Cardiac muscle cell (in vitro differentiated cells and primary cell): ENCODE measurements at places on chromosomes 5 and 9.
A peak's percentile ranks its signal among the peaks of the same experiment; 100 is the strongest.

GRCh38 chr5:178515776-178516503, 74.3 kb downstream of the COL23A1 start:
- no peak overlapping the region for H3K4me3 ChIP-seq
- H3K27ac ChIP-seq, result no peak overlapping the region
- H3K27me3 ChIP-seq, result no peaks in the 10 kb centered on the region
- DNase-seq, result no peak

GRCh38 chr9:4339357-4339756, 39.5 kb upstream of the GLIS3 start:
- no peaks in the 10 kb centered on the region for H3K27me3 ChIP-seq
- no peak overlapping the region for H3K4me3 ChIP-seq
- H3K27ac ChIP-seq, result no peak overlapping the region
- DNase-seq, result peak; percentile 76
- H3K4me1 ChIP-seq, result no peaks in the 10 kb centered on the region

DNA sequence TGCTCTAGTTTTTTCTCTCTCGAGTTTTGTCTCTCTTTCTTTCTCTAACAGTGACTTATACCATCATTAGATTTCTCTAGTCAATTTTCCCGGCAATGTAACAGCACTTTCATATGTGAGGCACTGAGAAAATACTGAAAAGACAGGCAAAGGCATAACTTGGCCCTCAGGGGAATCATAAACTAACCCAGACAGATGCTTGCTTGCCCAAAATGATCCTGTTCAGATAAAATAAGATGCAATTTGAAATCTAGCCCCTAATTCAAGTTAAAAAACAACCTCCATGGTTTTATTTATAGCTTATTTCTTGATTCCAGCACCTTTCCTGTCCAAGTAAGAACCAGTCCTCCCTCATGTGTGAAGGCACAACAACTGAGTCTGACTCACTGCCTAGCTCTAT, 294.6 kb downstream of the GAS1 start:
- H3K36me3 ChIP-seq, result no peaks in the 10 kb centered on the region
- H3K27ac ChIP-seq, result no peak overlapping the region
- H3K27me3 ChIP-seq, result no peaks in the 10 kb centered on the region
- H3K4me1 ChIP-seq, result no peaks in the 10 kb centered on the region
- DNase-seq, result no peak

DNA sequence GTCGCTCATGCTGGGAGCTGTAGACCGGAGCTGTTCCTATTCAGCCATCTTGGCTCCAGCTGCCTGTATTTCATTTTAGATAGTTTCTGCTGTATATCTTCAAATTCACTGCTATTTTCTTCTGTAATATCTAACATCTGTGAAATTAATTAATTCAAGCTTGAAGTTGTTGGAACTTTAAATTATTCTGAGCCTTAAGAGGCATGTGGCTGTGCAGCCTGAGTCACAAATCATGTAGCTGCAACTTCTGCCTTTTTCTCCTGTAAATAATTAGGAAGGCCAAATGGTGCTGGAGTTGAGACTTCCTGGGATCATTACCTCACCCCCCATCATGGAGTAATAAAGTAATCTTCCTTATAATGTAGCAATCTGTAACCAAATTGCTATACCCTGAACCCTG, 183.3 kb upstream of the PCSK5 start:
- peaks cover 6% of the 10 kb centered on the region for H3K4me1 ChIP-seq
- H3K27me3 ChIP-seq, result no peaks in the 10 kb centered on the region
- no peak overlapping the region for H3K4me3 ChIP-seq

DNA sequence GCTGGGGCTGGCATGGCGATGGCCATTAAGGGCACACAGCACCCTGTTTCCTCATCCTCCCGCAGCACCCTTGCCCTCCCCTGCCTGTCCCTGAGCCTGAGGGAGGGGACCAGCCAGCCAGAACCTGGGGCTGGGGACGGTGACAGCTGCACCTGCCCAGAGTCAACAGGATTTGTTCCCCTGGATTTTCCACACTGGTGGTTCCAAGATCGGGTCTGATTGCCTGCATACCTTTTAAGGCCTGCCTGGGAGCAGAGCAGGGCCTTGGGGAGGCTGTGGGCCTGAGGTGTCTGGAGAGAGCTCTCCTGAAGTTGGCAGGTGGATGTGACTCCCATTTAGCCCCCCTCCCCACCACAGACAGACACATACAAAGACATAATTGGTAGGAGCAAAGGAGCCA, 61.0 kb upstream of the C5orf58 start:
- no peak overlapping the region for H3K4me3 ChIP-seq
- H3K27ac ChIP-seq, result no peak overlapping the region
- H3K27me3 ChIP-seq, result no peaks in the 10 kb centered on the region
- no peaks in the 10 kb centered on the region for H3K4me1 ChIP-seq

DNA sequence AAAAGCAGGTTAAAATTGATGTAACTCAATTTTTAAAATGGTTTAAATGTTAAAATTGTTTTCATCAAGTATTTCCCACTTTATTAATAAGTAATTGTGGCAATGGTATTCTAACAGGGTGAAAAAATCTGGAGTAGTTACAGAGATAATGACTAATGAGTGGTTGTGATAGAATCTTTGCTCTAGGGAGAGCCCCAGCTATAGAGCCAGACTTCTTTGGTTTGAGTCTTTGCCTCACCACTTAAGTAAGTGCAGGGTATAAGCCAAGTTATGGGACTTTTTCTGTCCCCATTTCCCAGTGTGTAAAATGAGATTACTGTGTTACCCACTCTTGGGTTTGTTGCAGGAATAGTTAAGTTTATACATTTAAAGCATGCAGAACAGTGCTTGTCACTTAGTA, 158.1 kb downstream of the FER start:
- DNase-seq, result no peak
- peaks cover 2% of the 10 kb centered on the region for H3K4me1 ChIP-seq
- H3K27me3 ChIP-seq, result no peaks in the 10 kb centered on the region
- H3K27ac ChIP-seq, result no peak overlapping the region
- no peaks in the 10 kb centered on the region for H3K36me3 ChIP-seq

GRCh38 chr5:107268241-107268640, 402.5 kb downstream of the EFNA5 start:
- no peaks in the 10 kb centered on the region for H3K4me1 ChIP-seq
- no peak overlapping the region for H3K27ac ChIP-seq
- no peaks in the 10 kb centered on the region for H3K27me3 ChIP-seq
- no peak for DNase-seq
- H3K4me3 ChIP-seq, result no peak overlapping the region

- no peak overlapping the region for H3K27ac ChIP-seq
- H3K27me3 ChIP-seq, result no peaks in the 10 kb centered on the region
- DNase-seq, result no peak
- no peaks in the 10 kb centered on the region for H3K36me3 ChIP-seq
- no peaks in the 10 kb centered on the region for H3K4me1 ChIP-seq
These were observed 116.6 kb upstream of the SLC44A1 start for GRCh38 chr9:105127863-105128220.

GRCh38 chr5:140312791-140313189, 9.9 kb upstream of the PFDN1 start:
- H3K27me3 ChIP-seq, result no peaks in the 10 kb centered on the region
- no peak overlapping the region for H3K27ac ChIP-seq
- no peak overlapping the region for H3K4me3 ChIP-seq
- DNase-seq, result no peak
- no peaks in the 10 kb centered on the region for H3K36me3 ChIP-seq
- peaks cover 20% of the 10 kb centered on the region for H3K4me1 ChIP-seq

DNA sequence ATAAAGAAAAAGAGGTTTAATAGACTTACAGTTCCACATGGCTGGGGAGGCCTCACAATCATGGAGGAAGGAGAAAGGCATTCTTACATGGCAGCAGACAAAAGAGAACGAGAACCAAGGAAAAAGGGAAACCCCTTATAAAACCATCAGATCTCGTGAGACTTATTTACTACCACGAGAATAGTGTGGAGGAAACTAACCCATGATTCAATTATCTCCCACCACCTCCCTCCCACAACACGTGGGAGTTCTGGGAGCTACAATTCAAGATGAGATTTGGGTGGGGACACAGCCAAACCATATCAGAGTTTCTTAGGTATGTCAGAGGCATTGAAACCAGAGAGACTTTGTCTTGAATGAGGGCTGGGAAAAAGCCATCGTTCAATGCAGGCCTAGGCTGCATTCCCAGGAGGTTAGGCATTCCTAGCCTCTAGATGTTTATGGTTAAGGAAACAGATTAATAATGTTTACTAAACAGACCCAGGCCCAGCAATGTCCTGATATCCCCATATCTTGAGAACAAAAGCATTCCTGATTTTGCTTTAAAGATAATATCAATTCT, 7.5 kb upstream of the PAIP1 start:
- H3K4me3 ChIP-seq, result no peak overlapping the region
- H3K27ac ChIP-seq, result no peak overlapping the region
- peaks cover 9% of the 10 kb centered on the region for H3K4me1 ChIP-seq
- no peaks in the 10 kb centered on the region for H3K36me3 ChIP-seq

DNA sequence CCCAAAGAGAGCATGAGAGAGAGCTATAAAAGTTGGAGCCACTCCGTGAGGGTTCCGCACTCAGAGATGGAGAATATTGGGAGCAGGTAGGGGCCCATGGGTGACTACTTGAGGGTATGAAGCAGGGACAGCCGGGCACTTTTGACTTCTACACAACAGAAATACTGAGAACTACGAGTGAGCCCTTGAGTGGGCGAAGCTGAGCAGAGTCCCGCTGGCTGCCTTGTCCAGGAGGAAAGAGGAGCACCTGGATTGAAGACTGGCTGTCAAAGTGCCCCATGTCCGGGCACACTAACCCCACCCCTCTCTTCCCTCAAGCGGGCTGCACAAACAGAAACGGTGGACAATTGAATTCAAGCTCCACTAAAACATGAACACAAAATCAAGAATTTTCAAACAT, 33.6 kb downstream of the FYB1 start:
- no peak overlapping the region for H3K27ac ChIP-seq
- no peaks in the 10 kb centered on the region for H3K4me1 ChIP-seq
- no peak overlapping the region for H3K4me3 ChIP-seq
- no peaks in the 10 kb centered on the region for H3K27me3 ChIP-seq
- no peak for DNase-seq

DNA sequence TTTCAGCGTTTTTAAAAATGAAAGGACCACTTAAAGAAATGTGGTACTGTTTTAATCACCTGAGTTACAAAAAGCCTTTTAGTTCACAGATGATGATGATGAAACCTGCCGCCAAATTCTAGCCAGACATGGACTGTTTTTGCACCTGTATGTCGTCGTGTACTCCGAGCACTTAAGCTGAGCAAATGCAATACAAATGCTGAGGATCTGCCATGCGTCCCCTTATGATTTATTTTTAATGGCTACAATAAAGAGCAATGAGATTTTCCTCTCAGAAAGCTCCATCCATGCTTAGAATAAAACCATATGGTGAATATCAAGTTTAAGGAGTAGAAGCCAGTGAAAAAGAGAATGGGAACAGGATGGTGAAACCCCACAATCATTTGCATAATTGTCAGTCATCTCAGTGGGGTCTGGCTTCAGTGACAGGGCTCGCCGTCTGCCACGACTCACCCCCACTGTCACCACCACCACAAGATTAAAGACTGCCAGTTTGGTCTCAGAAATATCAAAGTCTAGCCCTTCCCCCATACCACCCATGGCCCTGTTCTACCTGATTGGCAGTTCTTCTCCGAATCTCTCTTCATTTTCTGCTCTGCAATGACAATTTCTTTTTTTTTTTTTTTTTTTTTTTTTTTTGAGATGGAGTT, 159.9 kb downstream of the GOLPH3 start:
- H3K4me3 ChIP-seq, result no peak overlapping the region
- H3K4me1 ChIP-seq, result peaks cover 5% of the 10 kb centered on the region
- H3K27ac ChIP-seq, result no peak overlapping the region
- DNase-seq, result no peak
- H3K36me3 ChIP-seq, result no peaks in the 10 kb centered on the region

DNA sequence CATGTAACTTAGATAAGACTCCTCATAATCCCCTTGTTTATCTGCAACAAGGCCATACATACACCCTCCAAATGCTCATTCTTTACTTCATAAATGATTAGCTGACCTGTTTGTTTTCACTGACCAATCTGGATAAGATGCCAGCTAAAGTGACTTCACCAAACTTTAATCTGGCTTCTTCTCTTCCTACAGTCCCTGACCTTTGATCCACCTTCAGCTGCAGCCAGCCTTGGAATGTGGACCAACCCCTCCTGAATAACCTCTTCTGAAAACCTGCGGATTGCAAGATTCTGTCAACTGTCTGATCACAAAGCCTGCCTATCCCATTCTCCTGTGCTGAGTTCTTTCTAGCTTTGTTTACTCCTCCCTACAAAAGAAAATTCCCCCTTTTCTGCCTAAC, 476.8 kb downstream of the LRRC70 start:
- no peak overlapping the region for H3K27ac ChIP-seq
- no peak for DNase-seq
- H3K27me3 ChIP-seq, result no peaks in the 10 kb centered on the region
- H3K4me3 ChIP-seq, result no peak overlapping the region

GRCh38 chr5:132671000-132671399, 2.8 kb upstream of the IL4 start:
- no peak for DNase-seq
- no peaks in the 10 kb centered on the region for H3K36me3 ChIP-seq
- H3K27me3 ChIP-seq, result no peaks in the 10 kb centered on the region

DNA sequence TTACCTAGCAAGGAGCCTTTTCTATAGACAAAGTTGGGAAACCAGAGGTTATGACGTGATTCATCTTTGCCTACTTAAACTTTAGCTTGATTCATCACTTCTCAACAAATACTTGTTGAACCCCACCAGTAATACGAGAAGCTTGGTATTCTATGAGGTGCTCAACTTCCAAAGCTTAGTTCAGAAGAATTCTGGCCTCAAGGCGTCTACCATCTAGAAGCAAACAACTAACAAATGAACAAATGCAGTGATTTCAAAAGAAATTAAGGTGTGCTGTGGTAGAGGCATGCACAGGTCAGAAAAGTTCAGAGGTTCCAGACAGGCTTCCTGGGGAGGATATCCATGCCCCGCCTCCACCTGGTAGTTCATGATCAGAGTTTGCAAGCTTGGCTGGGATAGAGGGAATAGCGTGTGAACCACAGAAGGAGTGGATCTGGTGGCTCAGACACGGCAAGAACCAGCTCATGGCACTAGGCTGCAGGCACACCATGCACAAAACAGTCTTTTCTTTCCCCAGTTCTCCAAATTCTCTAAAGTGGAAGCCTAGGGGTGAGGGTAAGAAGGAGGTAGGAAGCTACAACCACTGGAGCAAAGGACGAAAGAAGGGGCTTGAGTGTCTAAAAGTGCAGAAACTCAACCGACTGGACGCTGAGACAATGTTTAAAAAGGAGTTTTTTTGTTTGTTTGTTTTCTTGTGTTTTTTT, 473.0 kb downstream of the RAB3C start:
- H3K36me3 ChIP-seq, result no peaks in the 10 kb centered on the region
- H3K4me3 ChIP-seq, result no peak overlapping the region
- no peaks in the 10 kb centered on the region for H3K27me3 ChIP-seq
- H3K27ac ChIP-seq, result no peak overlapping the region

DNA sequence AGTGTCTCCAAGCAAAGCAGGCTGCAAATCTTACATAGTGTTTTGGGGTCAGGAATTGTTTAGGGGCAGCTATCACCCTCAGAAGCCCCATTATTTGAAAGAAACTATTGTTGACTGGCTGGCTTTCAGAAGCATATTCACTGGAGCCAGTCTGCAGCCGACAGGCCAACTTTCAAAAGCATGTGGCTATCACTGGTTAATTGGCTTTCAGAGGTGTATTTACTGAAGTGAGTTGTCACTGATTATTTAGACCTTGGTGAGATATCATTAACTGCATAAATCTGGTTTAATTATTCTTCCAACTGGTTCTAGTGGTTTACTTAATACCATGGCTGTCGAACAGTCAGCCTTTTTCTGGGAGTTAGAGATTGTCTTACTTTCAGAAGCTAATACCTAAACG, 247.0 kb downstream of the CWC27 start:
- no peak for DNase-seq
- H3K36me3 ChIP-seq, result no peaks in the 10 kb centered on the region
- H3K4me1 ChIP-seq, result peaks cover 38% of the 10 kb centered on the region
